ENCODE measurements at places on chromosomes 3 and 15.

GRCh38 chr3:159913712-159914414, 74.8 kb upstream of the IL12A start:
- DNase-seq = no peak

DNA sequence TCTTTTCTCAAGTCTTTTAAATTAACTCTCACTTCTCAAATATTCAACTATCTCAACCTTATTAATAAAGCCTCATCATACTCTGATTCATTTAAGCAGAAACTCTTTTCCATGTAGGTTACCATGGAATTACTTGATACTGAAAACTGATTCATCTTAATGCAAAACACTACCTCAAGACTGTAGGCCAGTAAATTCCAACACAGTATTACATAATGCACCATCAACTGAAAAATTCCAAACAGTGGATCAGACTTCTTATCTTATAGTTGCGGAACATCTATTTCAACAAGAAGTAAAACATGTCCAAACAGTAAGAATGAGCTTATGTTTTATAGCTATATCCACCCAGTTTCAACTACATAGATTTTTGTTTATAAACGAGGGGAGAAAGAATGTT, 124.5 kb downstream of the PEAK1 start:
- no peak for DNase-seq

GRCh38 chr3:57559526-57559925, 3.5 kb downstream of the PDE12 start:
- DNase-seq = no peak

- DNase-seq = no peak
These were observed 334.1 kb upstream of the GRM7 start for GRCh38 chr3:6526861-6527260.

DNA sequence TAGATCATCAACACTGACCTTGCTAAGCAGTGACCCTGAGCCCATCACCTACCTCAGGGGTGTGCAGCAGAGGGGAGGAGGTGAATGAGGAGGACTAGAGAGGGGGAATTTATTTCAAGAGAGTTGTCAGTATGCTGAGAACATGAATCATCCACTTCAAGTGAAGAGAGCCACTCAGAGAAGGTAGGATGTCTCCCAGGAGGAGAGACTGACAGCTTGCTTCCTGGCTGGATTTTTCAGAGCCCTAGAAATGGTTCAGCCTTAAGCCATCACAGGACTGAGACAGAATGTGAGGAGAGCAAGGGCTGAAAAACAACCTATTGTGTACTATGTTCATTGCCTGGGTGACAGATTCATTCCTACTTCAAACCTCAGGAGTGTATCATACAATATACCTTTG, 34.8 kb downstream of the CCNL1 start:
- no peak for DNase-seq

DNA sequence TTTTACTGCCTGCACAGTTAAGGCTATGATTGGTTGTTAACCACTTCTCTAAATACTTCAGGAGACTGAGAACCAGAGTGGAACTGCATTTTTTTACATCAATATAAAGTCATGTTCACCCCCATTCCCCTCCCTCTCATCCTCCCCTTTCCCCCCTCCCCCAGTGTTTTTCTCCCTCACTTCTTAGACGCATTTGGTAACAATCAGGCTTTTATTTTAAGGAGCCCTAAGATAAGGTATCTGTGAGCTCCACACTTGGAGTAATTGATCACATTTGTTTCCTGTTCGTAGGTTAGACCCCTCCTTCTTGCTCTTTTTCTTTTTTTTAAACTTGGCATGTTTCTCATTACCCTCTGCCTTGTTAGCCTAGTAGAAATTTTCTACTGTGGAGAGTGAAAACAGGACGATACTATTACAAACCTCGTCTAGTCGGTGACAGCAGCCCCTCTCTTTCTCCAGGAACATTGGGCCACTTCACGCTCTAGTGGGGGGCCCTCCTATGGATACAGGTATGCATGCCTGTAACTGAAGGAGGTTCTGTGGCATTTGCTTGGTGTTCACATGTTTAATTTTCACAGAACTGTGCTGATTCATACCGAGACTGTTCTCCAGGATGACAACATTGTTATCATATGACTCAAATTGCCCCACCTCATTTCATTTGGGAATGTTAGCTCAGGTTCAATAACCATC, 314.4 kb downstream of the MECOM start:
- DNase-seq = no peak

DNA sequence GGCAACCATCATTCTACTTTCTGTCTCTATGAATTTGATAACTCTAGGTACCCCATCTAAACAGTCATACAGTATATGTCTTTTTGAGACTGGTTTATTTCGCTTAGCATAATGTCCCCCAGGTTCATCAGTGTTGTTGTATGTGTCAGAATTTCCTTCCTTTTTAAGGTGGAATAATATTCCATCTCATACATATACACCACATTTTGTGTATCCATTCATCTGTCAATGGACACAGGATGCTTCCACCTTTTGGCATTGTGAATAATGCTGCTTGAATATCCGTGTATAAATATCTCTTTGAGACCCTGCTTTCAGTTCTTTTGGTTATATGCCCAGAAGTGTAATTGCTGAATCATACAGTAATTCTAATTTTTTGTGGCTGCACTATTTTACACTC, 10.4 kb upstream of the ZFAND6 start:
- no peak for DNase-seq

DNA sequence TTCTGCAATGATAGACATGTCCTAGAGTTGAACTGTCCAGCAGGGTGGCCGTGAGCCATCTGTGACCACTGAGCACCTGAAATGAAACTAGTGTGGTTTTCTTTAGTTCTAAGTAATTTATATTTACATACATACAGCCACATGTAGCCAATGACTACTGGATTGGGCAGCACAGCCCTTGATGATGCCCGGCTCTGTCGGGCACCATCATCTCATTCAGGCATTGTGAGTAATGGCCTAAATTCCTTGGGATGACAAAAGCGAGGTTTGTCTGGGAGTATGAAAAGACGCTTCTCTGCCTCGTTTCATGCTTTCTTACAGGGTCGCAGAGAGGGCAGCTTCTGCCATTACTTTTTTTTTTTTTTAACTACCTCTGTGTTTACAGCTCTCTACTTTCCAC, 251.9 kb upstream of the HES1 start:
- DNase-seq = no peak

DNA sequence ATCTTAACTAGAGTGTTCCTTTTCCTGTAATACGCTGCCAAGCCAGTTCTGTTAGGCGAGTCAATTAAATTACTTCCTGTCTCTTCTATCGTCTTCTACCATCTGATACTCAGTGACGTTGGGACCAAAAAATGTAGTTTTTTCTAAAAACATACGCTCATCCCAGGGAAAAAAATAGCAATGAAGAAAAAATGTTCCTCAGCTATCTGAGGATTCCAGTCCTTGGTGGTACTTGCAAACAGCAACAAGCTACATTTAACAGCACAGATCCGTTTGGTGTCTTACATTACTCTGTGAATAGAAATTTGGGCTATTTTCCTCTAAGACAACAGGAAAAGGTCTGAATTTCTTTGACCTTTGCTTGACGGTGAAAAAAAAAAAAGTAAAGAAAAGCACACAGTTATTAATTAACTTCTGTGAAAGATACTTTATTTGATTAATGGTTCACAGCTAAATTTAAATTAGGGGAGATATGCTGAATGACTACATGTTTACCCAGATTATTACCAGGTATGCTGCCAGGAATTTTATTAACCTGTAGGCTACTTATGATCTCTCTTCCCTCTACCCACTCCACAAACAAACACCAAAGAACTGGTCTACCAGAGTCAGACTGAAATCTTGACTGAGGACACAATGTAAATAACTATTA, 254.4 kb upstream of the ZPLD1 start:
- DNase-seq = no peak

- peak; percentile 67 for DNase-seq
These were observed 129.8 kb downstream of the NSMCE3 start for GRCh38 chr15:29139540-29140459.

DNA sequence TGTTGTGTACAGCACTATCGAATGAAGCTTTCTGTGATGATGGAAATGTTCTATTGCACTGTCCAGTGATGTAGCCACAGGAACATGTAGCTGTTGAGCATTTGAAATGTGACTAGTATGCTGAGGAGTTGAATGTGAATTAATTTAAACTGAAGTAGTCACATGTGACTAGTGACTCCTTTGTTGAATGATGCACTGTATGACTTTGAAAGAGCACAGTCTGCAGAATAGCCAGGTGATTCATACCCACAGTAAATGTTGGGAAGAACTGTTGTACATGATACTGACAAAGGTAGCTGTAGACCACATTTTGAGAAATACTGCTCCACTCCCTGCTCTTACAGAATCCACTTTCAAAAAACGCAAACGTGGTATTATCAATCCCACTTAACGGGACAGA, 34.0 kb upstream of the ACTL6A start:
- no peak for DNase-seq

- DNase-seq = no peak
These were observed 113.9 kb downstream of the SNRPN start for GRCh38 chr15:25068696-25069095.

GRCh38 chr3:30123755-30124154, 482.6 kb upstream of the TGFBR2 start:
- DNase-seq = no peak

DNA sequence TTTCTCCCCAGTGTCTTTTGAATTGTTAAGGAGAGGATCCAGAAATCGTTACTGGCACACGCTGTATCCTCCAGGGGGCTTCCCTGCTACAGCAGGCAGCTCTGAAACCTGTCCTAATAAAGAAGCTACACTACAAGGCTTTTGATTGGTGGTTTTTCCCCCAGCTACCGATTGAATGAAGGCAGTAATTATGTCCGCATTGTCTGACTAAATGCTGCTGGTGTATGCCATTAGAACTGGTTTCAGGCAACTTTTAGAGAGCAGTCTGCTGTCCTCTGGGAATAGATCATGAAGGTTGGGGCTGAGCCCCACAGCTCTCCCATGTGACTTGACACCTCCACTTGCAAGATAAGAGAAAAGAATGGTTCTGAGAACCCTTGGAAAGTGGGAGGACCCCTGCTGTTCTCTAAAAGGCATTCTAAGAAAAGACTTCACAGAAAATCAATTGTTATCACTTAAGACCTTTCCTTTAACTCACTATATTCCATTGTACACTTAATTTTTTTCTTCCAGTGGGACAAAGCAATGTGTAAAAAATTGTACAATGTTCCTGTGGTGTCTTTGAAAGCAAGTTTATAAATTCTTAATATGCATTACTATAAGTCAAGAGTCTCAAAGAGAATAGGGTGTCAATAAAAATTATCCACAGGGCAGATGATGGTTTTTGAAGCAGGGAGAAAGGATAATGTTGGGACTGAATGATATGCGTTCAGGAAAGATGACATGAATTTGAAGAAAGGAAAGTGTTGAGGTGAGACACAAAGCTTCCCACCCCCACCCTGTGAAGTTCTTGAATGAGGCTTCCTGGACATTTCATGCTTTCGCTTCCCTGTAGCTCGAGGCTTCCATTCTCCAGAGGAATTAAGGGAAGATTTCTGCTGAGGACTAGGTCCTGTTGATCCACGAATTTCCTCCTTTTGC, 53.0 kb upstream of the DAZL start:
- DNase-seq = no peak

- DNase-seq = no peak
These were observed 15.3 kb downstream of the TLE3 start for GRCh38 chr15:70082281-70082900.

DNA sequence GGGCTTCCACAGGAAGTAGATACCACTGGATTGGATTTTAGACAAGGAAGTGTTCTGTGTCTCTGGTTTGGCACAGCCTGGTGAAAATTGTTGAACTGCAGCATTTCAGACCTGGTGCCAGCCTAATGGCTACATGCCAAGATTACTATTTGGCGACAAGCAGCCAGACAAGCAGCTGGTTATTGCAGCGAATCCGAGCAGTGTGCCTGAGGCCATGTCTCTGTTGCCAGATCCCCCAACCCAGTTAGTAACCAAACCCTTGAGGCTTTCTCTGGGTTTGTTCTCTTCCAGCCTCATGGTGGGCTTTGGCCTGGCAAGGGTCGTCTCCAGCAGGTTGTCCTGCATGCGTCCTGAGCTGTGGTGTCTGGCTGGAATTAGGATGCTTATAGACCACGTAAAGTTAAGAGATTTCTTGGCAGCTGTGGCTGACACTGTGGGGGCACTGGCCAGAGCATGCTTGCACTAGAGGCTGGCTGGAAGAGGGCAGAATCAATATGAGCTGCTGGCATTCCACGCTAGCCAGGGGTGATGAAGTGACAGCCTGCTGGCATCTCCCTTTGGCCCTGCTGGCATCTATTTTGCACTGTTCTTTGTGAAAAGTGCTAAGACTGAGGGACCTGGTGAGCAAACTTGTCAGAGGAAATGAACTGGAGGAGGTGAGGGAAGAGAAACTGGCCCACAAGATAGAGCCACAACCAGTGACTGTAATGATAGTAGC, 172.6 kb downstream of the RBMS3 start:
- no peak for DNase-seq

GRCh38 chr15:71118345-71118744, 3.1 kb downstream of the THSD4 start:
- DNase-seq = no peak

DNA sequence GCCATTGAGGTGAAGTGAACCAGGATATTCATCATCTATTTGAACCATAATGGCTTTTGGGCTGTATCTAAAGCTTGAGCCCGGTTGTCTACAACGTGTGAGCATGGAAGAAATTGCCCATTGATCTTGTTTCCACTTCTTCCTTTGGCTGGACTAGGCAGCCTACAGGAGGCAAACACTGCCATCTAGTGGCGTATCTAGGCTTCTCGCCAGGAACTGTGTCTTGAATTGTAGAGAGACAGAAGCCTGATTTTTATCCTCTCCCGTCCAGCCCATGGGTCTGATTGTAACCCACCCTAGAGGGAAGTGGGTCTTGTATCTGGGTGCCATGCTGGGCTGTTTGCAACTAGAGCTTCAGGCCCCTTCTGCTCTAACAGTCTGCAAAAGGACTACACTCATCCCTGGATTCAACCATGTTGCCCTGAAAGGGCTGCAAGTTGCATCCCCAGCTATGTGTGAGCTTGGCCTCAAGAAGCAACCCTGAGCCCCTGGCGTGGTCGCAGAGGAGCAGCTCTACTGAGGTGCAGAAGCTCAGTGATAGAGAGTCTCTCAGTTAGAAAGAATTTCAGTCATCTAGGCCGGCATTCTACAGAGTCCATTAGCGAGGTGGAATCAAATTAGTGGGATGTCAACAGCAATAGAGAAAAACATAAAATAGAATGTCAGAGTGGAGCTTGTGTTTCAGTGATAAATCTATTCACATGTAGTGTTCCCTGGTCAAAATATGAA, 170.2 kb upstream of the UMPS start:
- DNase-seq = peak; percentile 61

- DNase-seq = no peak
These were observed 69.7 kb downstream of the USF3 start for GRCh38 chr3:113626503-113627371.

DNA sequence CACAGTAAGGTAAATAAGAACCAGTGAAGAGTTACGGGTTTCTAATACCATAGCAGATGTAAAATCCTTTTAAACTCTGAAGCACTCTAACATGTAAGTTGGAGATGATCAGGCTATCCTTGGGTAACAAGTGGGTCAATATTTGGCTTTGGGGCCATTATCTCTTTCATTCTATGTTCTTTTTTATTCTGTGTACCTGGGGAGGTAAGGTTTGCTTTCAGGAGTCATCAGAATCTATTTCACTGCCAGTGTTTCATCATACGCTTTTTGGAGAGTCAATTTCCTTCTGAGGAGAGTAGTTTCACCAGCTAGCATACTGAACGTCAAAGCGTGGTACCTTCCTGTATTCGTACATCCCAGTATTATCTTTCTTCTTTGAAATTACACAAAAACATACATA, 166.5 kb downstream of the GMNC start:
- no peak for DNase-seq
